Stimulated activated CD8-positive, alpha-beta memory T cell treated with anti-CD3 and anti-CD28 coated beads, Interleukin-4, amount 100 ng/mL, for 1 hour (primary cell): ENCODE measurements at places on chromosomes 16 and 17.

DNA sequence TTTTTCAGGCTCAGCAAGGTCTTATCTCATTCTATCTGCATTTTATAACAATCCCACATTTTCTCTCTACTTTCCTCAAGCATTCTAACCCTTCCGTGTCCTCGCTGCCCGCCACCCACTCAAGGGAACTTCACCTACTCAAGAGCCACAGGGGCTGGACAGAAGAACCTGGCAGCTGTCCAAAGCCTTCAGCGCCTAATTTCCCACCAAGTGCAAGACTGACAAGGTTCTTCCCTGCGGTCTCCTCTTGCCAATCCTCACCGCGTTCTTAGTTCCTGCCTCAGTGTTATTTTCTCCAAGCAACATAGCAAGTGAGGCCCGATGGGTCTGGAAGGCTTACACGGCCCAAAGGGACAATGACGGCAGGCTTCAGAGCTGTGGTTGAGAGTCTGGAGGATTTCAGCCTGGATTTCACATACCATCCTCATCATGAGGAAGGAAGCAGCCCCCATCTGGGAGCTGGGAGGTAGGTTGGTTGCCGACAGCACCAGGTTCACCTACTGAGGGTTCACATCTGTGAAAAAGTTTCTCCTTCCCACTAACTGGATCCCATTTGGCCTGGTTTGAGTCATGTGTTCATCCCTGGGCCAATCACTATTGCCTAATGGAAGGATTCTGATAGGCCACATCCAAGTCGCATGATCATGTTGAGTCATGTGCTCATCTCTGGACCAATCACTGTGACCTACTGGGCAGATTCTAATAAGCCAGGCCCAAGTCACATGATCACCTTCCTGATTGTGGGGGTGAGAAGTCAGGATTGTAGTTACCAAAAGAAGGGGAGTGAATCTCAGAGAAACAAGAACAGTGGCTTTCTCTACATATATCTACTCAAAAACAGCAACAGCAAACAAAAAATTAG, 108.2 kb downstream of the N4BP1 start:
- no peak for DNase-seq

DNA sequence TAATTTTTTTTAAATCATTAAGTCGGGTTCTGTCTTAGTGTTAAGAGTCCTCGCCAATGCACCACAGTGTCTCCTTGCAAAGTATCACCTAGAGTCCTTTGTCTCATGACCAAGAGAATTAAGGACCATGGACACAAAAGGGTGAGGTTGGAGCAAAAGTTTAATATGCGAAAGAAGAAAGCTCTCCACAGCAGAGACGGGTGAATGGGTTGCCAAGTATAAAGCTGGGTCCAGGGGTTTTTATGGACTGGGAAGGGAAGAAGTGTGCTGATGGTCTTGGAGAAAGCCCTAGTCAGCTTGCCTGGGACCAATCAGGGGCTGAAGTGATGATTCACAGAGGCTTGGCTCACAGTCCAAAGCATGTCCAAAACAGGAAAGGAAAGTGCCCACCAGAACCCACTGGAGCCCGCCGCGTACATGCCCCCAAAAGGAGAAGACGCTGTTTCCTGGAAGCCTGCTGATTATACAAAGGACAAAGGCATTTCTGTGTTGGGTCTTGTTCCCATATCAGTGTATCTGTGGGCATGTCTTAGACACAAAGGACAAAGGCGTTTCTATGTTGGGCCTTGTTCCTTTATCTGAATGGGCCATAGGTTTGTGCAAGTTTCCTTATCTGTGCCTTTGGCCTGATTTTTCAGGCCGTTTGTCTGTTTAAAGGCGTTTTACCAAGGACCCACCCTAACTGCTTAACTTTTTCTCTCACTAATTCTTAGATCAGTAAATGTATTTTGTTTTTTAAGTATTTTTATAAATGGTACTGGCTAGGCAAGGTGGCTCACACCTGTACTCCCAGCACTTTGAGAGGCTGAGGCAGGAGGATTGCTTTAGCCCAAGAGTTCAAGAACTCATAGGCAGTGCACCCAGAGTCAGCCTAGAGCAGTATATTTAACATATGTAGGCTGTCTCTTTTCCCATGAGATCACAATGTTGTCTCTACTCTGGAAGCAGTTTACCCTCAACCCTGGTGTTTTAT, 28.7 kb upstream of the ATF7IP2 start:
- DNase-seq = no peak

DNA sequence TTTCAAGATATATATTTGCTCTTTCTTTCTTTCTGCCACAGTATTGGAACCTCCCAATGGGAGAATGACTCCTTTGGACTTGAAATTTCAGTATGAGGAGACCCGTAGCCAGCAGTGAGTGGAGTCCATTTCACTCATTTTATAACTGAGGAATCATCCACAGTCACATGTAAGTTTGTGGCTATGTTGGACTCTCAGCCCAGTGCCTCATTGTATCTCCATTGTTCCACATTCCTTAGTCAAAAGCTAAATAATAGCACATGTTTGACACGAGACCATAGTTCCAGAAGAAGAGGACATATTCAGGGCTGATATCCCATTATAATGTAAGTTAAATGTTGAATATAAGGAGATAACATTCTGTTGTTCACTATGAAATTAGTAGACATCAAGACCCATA, 12.7 kb upstream of the SPAG9 start:
- DNase-seq = no peak

DNA sequence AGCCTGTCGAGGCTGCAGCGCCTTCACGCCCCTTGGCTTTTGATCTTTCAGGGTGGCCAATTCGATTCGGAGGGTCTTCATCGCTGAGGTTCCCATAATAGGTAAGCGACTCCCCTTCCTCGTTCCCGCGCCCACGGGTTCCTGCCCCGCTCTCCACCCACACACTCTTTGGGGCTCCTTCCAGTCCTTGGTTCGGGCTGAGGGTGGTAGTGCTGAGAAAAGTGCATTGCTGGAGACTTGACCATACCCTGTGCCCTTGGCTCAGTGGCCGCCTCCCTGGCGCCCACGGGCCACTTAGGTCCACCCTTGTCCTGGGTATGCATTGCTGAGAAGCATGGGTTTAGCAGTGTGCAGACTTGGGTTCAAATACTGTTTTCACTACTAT, 491 bp downstream of the POLR2C start:
- DNase-seq = no peak

DNA sequence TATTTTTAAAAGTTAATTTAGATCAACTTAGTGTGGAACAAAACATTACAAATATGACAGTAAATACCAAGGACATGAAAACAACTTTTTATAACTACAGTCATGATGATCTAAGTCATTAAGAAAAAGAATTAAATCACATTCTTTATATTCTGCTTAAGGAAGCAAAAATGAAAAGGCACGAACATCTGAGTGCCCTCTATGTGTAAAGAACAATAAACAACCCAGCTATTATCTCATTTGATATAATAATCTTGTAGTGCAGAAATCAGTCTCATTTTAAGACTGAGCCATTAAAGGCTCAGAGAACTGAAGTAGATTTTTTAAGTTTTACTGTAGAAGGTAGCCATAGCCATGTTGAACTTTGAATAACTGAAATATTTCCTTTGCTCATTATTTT, 13.4 kb downstream of the MYO1D start:
- DNase-seq = no peak

- DNase-seq = no peak
Measured at GRCh38 chr17:39704821-39705551, 5.1 kb downstream of the ERBB2 start.

DNA sequence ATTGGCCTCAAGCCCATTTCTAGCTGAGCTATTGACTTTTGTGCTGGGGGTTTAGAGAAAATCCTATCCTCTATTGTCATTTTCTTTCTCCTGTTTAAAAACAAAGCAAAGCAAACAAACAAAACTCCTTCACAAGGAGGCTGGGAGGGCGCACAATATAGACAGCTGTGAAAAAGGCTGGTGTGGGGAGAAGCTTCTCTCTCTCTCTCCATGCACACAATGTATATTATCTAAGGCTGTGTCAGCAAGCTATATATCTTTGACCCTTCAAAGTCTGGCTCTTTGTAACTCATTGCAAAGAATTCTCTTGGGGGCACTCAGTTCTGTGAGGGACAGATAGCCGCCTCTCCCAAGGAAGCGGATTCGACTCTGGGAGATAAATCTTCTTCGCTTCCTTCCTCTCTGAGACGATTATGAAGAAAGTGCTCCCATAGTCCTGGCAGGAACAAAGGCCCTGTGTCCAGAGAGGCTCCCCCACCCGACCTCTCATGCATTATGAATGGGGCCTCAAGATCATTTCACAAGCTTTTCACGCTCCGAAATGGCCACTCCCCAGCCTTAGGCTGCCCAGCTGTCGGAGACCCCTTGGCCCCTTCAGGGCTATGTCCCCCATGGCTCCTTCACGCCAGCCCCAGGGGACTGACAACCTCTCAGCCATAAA, 33.2 kb upstream of the MEAK7 start:
- DNase-seq = no peak
